ENCODE measurements at places on chromosomes 11 and 22.

- DNase-seq = no peak
These were observed 63.1 kb upstream of the CCDC90B start for GRCh38 chr11:83349296-83349695.

GRCh38 chr22:17842386-17842785 lies 68.1 kb upstream of the BID start:
- no peak for DNase-seq

DNA sequence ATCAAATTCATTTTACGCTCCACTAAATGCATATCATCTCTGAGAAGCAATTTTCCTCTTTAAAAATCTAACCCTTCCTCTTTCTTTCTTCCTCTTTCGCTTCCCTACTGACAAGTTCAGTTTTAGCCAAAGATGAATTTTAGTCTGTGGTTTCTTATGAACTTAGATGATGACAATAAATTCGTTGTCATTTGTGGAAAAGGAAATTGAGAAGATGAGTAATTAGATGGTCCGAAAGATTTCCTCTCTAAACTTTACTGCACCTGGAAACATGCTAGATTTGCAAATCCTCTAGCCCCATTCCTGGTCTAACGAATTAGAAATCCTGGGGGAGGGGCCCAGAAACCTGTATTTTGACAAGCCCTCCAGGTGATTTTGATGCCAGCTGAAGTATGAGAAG lies 855.4 kb upstream of the CHORDC1 start:
- DNase-seq = no peak

GRCh38 chr11:134545521-134545920 lies 133.5 kb upstream of the B3GAT1 start:
- no peak for DNase-seq

DNA sequence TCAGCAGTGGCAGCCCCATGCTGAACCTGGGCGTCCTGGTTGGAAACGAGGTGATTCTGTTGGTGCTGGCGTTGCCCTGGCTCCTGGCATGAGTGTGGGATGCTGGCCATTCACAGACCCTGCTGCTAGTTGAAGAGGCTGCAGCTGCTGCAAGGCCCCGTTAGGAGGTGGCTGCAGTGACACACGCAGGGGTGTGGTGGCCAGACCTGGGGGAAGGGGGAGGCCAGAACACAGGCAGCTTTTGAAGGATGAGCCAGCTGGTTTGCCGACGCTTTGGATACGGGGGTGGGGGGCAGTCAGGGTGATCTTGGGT lies 77.2 kb downstream of the MORC2 start:
- DNase-seq = no peak
